Midbrain (tissue), 1 donor: ENCODE measurements at places on chromosomes 13 and 19.

GRCh38 chr19:4051175-4052101, 15.3 kb downstream of the ZBTB7A start:
- no peak for DNase-seq

- DNase-seq: peak; percentile 55
Observed at GRCh38 chr13:112106478-112107141, 39.7 kb downstream of the SOX1 start.

DNA sequence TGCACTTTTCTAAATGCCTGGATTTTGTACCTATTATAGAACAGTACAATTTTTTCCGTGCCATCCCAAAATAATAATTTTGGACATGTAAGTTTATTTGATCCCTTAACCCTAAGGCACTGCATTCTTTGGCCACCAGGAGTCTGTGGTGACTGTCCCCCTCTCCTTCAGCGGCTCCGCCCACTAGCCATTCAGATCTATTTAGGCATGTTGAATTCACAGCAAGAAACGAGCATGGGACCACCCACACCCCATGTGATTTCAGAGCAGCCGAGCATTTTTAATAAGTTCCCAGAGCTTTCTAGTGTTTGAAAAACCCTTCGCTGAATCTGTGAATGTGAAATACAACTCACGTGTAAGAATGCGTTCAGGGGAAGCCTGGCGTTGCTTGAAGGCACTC, 567.5 kb downstream of the MYO16 start:
- DNase-seq: no peak

- no peak for DNase-seq
Observed at GRCh38 chr13:19185086-19185864, 3.7 kb upstream of the TUBA3C start.

DNA sequence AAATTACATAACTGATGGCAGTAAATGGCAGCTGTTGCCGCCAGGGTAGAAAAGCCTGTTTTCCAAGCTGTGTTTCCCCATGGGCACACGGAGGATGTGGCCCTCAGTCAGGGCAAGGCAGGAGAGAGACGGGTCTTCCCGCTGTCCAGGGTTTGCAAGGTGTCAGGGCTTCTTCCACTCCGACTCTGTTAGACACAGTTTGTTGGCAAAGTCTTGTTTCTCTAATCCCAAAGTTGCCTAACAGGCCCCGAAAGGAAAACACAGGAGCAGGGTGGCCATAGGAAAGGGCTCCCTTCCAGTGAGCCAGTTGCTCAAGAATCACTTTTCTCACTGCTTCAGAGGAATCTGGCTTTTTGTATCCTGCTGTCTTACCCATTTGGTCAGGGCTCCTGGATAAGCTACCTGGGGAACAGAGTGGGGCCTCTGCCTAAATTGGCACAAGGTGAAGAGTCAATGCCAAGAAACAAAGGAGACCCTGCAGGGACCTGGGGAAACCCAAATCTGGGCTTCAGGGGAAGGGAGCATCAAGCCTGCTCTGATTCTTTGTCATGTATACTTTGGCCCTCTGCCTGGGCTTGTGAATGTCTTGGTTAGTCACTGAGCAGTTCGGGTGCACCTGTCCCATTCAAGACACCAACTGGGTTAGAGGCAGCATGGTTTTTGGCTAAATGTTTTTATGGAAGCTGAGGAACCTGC, 29.0 kb upstream of the CXCL17 start:
- no peak for DNase-seq

GRCh38 chr19:33472226-33472625, 49.4 kb downstream of the PEPD start:
- DNase-seq: no peak

GRCh38 chr13:37091835-37092234, 13.6 kb downstream of the CSNK1A1L start:
- DNase-seq: no peak

DNA sequence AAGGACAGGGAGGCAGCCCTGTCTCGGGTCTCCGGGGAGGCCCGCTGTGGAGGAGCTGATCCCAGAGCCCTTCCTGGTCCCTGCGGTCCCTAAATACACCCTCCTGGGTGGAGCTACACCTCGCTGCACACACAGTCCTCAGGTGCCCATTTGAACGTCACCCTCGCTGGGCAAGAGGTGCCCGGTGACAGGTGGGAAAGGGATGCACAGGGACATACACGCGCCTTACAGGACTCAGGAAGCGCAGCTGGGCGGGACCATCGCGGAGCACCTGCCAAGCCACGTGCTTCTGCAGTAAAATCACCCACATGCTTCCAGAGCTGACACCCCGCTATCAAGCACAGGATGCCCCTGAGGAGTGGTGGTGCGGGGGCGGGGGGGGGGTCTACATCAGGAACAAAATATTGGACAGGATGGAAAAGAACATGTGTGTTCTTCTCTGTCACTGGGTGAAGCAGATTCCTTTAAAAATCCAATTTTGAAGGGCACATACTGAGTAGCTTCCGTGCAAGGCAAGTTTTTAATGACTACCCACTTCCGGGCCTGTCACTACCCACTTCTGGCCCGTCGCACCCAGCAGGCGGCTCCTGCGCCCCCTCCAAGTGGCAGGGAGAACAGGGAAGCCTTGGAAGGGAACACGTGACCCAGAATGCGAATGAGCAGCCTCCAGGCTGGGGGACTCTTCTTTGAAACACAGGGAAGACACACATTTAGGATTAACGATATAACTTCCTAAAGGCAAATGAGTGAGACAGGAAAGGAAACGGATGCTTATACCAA, 78.9 kb downstream of the COL4A1 start:
- no peak for DNase-seq

GRCh38 chr13:41461527-41462139, 4.3 kb downstream of the RGCC start:
- DNase-seq: no peak
